ENCODE measurements at places on chromosomes 4 and X.

GRCh38 chr4:16083241-16084191 lies at the start of gene PROM1:
Gene PROM1 (minus strand): TSS chr4:16084023. CDS start chr4:16075906, 8,117 bp downstream.
- DNase-seq: no peak

DNA sequence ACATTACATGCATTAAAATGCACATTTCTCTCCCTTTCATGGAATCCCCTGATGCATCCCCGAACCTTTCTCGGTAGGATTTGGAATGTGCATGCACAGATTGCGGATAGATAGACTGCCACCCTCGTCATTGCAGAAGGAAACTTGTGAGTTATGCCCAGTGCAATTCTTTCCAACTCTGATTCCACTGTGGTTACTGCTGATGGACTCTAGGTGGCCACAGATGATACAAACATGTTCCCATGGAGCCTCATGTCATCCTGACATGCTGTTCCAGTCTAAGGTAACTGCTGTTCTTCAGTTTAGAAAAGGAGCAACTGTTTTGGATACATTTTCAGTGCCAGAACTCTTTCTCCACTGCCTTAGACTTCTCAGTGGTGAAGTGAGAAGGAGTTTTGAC lies 9.1 kb upstream of the VCX3B start:
- DNase-seq: no peak

DNA sequence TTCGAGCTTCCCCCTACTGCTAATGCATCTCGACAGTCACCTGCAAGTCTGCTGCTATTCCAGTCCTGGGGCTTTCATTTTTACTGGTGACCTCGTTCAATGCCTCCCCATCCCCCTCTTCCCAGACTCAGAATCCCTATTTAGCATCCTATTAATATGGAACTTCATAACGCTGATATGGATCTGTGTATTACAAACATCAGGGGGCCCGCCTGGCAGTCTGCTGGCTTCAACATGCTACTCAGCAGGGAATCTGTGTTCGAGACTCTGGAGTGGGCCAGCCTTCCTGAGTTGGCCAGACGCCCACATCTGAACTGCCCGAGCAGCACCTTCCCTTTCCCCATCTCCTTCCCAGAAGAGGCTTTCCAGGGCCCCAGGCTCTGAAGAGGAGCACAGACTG lies 173.9 kb upstream of the PPARGC1A start:
- no peak for DNase-seq

GRCh38 chr4:119666653-119667091 lies 38.1 kb upstream of the PDE5A start:
- DNase-seq: no peak

DNA sequence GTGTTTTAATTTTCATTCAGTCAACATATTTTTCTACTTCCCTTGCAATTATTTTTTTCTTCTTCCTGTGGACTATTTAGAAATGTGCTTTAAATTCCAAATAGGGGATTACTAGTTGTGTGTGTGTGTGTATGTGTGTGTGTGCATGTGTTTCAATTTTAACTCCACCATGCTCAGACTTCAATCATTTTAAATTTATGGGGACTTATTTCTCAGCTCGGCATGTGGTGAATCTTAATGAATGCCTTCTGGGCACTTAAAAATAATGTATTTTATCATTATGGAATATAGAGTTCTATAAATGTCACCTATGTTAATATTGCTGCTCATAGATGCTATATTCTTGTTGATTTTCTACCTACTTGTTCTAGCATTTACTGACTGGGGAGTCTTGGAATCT lies 465.6 kb upstream of the PRKX start:
- DNase-seq: no peak

- no peak for DNase-seq
Observed at GRCh38 chrX:3526731-3527130, 180.3 kb upstream of the MXRA5 start.

DNA sequence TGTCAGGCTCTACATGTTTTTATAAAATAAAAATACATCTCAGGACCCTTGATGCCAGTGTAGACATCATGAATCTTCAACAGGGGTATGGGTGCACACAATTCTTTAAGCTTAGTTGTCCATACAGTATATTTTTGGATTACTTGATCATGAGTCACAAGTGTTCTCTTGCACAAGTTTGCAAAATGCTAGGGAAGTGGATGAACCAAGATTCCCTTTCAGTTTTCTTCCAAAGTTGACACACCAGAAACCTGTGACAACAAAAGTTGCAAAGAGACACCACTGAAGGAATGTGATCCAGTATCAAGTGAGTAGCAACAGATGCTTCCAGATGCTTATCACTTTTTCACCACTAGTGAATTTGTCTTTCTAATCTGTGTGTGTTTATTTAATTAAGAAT lies 1021.2 kb downstream of the PCDH7 start:
- no peak for DNase-seq

DNA sequence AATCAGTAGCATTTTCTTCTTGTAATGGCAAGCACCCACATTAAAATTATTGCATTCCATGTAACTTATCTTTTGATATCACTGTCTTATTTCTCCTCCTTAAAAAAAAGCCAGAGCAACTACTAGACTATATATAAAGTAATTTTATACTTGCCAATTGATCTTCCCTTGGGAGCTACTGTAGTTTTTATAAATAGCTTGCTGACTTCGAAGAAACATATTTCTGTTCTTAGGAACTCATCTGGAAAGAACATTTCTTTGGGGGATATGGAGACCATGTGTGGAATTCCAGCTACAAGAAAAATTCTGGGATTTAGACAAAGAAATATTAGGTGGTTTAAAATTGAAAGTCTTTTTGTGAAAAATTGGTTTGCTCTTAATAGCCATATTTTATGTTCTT lies 94.9 kb downstream of the BMPR1B start:
- DNase-seq: no peak

DNA sequence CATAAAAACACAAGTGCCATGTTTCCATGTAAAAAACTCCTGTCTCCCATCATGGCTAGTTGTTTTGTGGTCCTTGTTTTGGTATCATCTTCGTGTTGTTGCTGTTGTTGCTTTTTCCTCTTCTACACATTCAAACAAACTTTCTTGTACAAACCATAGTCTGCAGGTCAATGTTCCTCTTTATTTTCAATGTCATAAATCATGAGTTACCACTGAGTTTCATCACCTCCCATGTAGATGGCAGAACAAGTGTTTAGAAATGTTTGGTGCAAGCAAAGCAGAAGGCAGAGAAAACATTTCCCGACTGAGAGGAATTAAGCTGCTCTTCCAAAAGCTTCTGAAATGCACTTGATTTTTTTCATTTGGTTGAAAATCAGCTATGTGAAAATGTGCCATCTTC lies 166.0 kb downstream of the ANTXR2 start:
- DNase-seq: no peak

- DNase-seq: no peak
Observed at GRCh38 chrX:132077414-132077813, 50.4 kb downstream of the FRMD7 start.

DNA sequence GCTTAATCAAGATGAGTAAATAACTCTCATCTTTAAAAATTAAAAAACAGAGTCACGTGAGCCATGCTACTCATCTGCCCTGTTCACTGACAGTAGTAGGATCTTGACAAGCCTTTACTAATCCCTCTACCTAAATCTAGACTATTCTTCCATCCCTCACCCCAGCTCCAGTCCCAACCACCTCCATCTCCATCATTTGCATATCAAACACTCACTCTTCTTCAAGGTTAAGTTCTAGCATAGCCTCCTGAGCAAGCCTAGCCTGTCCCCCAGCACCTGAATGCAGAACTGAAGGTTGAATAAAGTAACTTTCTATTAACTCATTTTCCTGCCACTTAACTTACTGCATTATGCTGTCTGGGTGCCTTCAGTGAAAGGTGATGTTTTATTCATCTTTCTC lies 72.5 kb downstream of the YIPF7 start:
- no peak for DNase-seq

- DNase-seq: no peak
Observed at GRCh38 chr4:158302076-158302866, 92.0 kb downstream of the TMEM144 start.

DNA sequence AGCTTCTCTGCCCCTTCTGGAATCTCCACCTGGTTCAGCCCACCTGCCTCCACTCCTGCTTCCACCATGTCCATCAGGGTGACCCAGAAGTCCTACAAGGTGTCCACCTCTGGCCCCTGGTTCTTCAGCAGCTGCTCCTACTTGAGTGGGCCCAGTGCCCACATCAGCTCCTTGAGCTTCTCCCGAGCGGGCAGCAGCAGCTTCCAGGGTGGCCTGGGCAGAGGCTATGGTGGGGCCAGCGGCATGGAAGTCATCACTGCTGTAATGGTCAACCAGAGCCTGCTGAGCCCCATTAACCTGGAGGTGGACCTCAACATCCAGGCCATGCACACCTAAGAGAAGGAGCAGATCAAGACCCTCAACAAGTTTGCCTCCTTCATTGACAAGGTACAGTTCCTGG lies 74.4 kb upstream of the ZXDA start:
- no peak for DNase-seq

DNA sequence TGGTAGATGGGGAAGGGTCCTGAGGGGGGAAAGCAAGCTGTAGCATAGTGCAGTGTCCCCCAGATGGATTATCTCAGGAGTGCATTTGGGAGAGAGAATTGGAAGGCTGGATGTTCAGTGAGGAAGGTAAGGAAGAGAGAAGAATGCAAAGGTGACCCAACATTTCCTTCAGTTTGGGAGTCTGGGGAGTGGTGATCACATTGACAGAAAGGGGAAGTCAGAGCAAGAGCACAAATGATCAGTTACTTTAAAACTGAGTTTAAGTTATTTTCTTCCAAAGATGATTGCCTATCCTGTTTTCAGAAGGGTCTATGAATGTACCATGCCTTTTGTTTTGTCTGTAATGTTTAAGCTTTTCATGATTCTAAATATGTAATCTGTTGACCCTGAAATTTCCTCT lies 47.6 kb downstream of the ARHGAP10 start:
- DNase-seq: no peak

- no peak for DNase-seq
Observed at GRCh38 chrX:151370906-151371305, 26.1 kb upstream of the VMA21 start.

- DNase-seq: no peak
Observed at GRCh38 chr4:123987408-123987807, 590.8 kb downstream of the SPRY1 start.

DNA sequence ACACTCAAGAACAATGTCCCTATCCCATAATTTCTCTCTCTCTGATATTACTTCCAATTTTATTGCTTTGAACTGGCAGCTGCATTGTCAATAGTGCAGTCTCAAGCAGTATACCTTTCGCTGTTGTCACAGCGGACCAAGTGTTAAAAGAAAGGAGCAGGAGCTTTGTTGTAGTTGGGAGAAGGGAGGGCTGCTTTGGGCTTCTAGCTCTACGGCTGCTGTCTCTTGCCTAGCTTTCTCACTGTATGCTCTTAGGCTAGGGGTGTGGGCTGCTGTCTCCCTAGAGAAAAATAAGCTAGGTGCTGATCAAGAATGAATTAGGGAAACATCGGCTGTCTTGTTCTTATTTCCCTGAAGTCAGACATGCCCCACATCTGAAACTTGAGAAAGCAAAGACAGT lies 52.5 kb downstream of the TRPC5OS start:
- no peak for DNase-seq

- no peak for DNase-seq
Observed at GRCh38 chr4:128387600-128388351, 100.2 kb upstream of the PGRMC2 start.

DNA sequence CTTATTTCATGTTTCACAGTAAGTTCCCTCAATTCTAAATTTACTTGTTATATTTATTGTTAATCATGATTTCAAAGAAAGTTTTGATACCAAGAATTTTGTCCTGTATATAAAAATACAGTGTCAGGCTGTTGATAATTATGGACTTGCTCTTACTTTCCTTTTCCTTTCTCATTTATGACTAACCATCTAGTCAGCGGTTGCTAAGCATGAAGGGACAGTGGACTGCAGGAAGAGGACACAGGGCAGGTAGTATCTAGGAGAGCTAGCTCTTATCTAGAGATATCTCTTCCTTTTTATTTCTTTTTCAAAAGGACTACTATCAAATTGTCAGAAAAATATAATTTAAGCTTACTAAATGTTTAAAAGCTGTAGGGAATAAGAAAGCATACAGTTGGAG lies 1.6 kb downstream of the OPRPN start:
- no peak for DNase-seq

GRCh38 chrX:6909396-6909795 lies 238.1 kb upstream of the STS start:
- no peak for DNase-seq

- no peak for DNase-seq
Observed at GRCh38 chrX:72019487-72019886, 108.8 kb downstream of the NHSL2 start.

DNA sequence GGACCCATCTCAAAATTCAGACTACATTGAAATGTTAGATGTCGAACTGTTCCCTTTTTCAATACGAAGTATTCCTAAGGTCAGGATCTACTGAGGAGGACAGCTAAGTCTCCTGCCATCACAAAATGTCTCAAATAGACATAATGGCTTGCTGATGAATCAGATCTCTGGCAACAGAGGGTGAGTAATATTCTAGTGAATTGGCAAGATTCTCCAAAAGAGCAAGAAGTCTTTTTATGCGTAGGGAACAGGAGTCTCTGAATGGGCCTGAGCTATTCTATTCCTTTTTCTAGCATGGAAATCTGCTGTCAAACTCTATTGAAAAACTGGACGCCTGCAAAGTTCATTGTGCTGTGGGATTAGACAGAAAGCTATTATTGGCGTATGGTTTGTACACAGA lies 145.4 kb downstream of the FNIP2 start:
- no peak for DNase-seq

DNA sequence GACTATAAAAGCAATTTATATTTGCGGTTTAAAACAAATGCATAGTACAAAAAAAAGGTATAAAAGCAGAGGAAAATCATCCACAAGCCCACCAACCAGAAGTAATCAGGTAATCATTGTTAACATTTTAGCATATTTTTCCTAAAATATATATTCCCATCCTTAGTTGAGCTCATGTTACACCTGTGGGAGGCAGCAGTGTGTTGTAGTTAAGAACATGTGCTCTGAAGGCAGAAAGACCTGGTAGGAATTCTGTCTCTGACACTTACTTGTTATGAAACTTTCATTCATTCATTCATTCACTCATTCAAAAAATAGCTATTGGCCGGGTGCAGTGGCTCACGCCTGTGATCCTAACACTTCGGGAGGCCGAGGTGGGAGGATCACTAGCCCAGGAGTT lies 15.4 kb upstream of the CDKL5 start:
- no peak for DNase-seq

DNA sequence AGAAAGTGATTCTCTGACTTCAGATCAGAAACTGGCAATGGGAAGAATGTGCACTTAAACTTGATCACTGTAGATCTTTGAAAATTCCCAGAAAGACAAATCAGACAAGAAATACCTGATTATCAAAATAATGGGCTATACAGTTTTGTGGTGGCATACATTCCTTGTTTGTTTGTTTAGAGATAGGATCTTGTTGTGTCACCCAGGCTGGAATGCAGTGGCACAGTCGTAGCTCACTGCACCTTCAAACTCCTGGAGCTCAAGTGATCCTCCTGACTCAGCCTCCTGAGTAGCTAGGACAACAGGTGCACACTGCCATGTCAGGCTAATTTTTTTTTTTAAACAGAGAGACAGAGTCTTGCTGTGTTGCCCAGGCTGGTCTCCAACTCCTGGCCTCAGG lies 81.0 kb upstream of the SPRY1 start:
- no peak for DNase-seq

- DNase-seq: no peak
Observed at GRCh38 chr4:15327311-15328298, 100.2 kb upstream of the C1QTNF7 start.

- DNase-seq: no peak
Observed at GRCh38 chr4:133921280-133922195, 280.1 kb downstream of the PABPC4L start.
